ENCODE measurements at places on chromosomes 13 and 19.
A peak's percentile ranks its signal among the peaks of the same experiment; 100 is the strongest.

- DNase-seq: peak; percentile 10
These were observed 1.6 kb downstream of the DACT3 start for GRCh38 chr19:46659151-46660007.

GRCh38 chr13:36323951-36324566 lies 22.1 kb downstream of the SPART start:
- DNase-seq: peak; percentile 36

GRCh38 chr19:641702-642101 lies 2.0 kb downstream of the FGF22 start:
- no peak for DNase-seq

GRCh38 chr19:30309176-30309575 lies 63.0 kb upstream of the ZNF536 start:
- no peak for DNase-seq

Measured in iris pigment epithelial cell (primary cell).